NCI-H69 (cell line): ENCODE measurements at places on chromosomes 7 and 10.

DNA sequence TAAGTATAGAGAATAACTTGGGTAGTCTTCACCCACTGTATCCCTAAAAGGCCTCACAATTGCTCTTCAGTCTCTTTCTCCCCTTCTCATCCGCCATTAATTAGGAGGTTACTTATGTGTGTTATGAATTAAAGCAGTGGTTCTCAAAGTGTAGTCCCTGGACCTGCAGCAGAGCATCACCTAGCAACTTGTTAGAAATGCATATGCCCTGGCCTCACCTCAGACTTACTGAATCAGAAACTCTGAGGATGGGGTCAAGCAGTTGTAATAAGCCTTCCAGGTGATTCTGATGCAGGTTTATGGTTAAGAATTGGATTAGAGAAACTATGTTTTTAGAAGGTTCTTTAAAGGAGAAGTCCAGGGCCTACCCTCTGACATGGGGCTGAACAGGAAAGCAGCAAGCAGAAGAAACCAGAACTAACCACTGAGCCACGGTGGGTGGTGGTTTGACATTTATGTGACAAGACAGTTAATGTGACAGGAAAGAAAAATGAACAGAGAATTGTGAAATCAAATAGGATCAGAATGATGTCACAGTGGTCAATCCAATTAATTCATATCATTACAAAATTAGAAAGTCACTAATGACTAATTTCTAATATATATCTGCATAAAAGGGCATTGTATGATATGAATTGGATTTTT, 37.6 kb downstream of the ENTPD1 start:
- no peak for DNase-seq

DNA sequence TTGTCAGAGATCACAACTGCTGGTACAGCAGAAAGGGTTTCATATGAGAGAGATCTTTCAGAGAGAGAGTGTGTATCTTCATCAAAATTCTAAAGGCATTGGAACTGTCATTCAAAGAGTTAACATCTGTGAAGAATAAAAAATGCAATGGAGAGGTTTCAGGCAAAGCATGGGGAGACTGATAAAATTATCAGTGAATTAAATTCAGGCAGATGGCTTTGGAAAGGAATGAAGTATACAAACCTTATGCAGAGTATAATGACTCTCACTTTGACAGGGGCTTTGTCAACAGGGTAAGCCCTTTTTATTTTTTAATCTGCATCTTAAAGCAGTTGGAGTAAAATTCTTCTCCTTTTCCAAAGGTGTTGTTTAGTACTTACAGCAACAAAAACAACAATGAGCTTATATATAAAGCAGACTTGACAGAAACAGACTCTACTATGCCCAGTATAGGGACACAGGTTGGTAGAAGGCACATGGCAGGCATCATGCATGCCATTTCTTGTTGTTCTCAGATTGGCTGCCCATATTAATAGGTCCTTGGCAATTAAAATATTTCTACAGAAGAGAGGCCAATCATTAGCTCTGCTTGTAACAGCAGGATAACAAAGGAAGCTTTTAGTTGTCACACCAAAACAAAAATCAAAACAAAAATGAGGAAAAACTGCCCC, 54.9 kb upstream of the NXPH1 start:
- DNase-seq: peak; percentile 56

DNA sequence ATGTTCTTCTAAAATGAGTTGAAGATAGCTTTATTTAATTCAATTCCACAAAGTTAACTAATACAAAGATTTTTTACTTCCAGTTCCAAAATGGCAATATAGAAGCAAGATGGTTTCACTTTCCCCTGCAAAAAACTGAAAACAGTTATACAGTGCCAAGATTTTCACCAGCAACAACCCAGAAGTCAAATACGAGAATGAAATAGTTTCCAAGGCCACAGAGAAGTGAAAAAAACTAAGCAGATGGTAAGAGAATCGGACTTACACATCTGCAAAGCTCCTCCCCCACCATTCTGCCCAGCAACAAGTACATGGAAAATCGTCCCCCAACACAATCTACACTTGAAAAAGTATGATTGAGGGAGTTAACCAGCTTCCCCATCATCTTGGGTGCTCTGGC, 30.3 kb upstream of the KEL start:
- no peak for DNase-seq

GRCh38 chr7:116209561-116210070, 723 bp upstream of the TES start:
- DNase-seq: peak; percentile 13

DNA sequence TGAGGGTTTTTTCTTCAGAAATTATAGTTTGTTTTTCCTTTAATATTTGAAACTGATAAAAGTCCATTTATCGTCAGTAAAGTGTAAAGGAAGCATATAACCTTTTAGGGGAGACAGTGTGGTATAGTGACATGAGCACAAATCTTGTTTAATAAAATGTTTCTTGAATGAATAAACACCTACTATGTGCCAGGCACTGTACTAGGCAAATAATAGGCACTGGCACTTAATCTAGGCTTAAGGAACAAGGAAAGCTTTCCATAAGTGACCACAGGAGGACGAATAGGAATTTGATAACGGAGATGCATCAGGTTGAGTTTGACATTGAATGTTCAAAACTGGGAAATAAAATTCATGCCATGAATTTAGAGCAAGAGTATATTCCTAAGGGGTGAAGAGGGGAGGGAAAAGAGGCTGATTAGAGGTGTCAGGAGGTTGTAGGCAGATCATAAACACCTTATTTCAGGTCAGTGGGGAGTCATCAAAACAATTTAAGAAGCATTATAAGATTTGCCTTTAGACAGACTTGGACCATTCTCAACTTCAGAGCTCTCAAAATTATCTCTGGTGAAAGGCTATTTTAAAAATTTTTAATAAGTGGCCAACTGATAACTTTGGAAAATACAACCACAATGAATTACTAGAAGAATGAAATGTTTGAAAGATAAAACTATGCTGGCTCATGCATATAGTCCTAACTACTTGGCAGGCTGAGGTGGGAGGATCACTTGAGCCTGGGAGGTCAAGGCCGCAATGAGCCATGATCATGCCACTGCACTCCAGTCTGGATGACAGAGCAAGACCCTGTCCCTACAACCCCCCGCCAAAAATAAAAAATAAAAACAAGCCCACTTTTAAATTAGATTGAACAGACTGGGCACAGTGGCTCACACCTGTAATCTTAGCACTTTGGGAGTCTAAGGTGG, 22.4 kb downstream of the RALA start:
- DNase-seq: no peak

DNA sequence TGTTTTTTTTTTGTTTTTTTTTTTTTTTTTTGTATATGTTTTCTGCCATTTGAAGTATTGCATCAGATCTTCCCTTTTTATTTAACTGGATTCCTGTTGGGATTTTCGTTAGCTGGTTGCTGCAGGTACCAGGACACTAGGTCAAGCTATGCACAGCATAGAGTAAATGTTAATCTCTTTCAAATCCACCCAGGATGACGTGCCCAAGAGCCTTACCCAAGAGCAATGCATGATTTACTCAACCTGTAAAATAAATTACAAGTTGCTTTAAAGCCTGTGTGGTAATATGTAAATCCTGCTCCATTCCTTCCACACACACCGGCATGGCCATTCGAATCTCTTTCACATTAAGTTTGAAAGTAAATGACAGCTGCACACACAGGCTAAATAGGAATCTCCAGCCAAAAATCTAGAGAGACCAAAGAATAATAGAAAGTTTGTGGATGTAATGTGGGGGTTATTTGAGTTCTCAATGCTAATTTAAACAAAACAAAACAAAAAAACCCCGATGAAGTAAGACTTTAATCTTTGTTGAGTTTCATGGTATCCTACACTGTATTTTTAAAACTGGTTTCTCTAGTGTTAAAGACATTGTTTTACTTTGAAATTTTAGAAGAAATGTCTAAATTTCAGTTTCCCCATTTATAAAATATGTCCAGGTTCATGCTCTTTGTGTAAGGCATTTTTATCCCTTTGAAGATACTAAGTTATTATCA, 167.9 kb downstream of the FRMD4A start:
- no peak for DNase-seq

DNA sequence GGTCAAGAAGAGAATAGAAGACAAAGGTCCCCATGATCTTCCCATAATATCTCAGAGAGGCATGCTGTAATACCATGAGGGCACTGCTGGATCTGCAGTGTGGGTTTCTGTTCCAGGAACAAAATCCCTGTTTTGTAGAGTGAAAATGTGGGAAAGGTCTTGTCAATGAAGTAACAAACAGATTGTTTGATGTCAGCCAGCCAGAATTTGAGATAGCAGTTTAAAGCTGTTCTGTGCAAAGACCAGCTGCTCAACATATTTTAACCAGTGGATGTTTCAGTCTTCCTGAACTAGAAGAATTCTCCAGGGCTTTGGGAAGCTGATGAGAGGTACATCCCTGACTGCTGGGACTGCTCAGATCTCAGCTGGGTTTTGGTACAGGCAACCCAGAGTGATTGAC, 1012.5 kb downstream of the DNAJB9 start:
- no peak for DNase-seq

- DNase-seq: no peak
Measured at GRCh38 chr10:11331726-11332125, 279.7 kb downstream of the USP6NL start.

- DNase-seq: peak; percentile 52
Measured at GRCh38 chr7:98555403-98555802, 61.7 kb upstream of the NPTX2 start.

GRCh38 chr10:69895759-69896158, 94.1 kb downstream of the COL13A1 start:
- peak; percentile 13 for DNase-seq

GRCh38 chr10:77290528-77291155, 347.0 kb downstream of the KCNMA1 start:
- no peak for DNase-seq

DNA sequence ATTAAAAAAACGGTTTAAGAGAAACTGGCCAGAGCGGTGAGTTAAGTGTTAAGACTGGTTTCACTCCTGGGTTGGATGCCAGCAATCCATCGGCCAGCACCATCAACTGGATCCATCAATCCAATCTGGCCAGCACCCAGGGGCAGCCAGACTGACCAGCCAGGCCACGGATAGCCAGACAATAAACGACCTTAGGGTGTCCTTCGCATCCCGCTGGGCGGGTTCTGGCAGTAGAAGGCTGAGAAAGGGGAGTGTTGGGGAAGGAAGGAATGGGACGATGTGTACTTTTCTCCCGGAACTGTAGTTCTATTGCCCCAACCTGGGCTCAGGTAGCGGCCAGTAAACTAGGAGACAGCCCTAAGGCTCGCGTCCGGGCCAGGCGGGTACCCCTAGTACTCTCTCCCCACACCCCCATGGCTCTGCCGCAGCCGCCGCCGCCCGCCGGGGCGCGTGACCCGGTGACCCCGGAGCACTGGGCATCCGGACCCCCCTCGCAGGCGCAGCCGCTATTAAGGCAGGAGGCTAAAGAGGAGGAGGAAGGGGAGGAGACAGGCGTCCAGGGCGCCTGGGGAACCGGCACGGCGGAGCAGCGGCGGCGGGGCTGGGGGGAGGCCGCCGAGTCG, at the start of gene CASD1:
Gene CASD1 (plus strand): TSS at position 546 of the 623 bp plus-strand sequence. CDS start 276 bp downstream, outside the sequence.
- DNase-seq: peak; percentile 88

- no peak for DNase-seq
Measured at GRCh38 chr10:3685384-3685783, 99.6 kb downstream of the KLF6 start.

DNA sequence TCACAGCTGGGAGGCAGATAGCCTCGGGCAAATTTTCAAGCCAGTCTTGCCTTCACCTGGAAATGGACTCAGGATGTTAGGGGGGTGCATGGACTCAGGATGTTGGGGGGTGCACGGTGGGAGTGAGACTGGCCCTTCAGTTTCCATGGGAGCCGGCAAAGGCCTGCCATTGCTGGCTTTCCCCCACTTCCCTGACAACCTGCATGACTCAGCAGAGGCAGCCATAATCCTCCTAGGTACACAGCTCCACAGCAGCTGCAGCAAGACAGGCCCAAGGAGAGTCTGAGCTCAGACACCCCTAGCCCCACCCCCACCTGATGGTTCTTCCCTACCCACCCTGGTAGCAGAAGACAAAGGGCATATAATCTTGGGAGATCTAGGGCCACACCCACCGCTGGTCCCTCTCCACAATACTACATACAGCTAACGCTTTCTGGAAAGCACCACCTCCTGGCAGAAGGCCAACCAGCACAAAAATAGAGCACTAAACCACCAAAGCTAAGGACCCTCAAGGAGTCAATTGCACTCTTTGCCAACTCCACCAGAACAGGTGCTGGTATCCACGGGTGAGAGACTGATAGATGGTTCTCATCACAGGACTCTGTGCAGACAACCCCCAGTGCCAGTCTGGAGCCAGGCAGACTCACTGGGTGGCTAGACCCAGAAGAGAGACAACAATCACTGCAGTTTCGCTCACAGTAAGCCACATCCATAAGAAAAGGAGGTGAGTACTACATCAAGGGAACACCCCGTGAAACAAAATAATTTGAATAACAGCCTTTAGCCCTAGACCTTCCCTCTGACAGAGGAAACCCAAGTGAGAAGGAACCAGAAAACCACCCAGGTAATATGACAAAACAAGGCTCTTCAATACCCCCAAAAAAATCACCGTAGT, 18.3 kb downstream of the C7orf25 start:
- peak; percentile 69 for DNase-seq

- DNase-seq: no peak
Measured at GRCh38 chr10:77281719-77282118, 355.9 kb downstream of the KCNMA1 start.

DNA sequence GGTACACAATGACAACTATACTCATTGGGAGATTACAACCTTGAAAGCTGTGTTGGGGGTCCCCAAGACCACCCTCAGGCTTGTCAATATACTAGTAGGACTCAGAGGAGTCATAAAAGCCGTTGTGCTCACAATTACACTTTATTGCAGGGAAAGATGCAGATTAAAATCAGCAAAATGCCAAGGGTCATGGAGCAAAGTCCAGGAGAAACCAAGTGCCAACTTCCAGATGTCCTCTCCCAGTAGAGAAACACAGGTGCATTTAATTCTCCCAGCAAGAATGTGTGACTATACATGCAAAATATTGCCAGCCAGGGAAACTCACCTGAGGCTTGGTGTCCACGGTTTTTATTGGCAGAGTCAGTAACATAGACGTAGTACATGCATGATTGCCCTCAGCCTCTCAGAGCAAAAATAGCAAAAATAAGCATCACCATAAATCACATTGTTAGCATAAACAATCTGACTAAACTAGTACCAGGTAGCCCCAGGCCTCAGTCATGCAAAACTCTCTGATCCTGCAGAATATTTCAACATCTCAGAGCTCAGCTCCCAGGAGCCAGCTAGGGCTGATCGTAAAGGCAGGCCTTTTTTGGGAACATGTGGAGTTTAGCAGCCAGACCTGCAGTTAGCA, 50.7 kb downstream of the VIM start:
- no peak for DNase-seq

DNA sequence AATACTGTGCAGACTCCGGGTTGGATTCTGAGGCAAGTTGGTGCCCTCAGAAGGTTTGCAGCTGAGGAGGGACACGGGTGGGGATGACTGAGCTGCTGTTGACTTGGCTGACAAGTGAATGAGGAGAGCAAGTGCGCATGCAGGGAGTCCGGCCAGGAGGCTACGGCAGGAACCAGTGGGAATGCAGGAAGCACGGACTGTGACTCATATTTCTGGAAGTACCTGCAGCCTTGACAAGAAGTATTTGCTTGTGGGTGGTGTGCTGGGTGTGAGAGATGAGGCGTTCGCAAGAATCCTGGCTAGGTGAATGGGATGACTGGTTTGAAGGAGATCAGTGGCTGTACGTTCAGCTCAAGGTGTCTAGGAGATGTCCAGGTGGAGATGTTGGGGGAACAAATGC, 30.8 kb upstream of the FXYD4 start:
- no peak for DNase-seq
